ENCODE measurements at places on chromosomes 6 and 20. TPM values are rescaled to one million over a fixed set of nuclear protein-coding genes. Genes with fewer than 3 reads are reported as not detected.

Gene HRH3
- total RNA-seq, result not detected

Gene RCAN2
- 0.34 TPM for total RNA-seq

Gene SCAND1
- total RNA-seq, result 89.0 TPM

Gene OTOR
- not detected for total RNA-seq

Gene GNAS-AS1
- not detected for total RNA-seq

Gene MRAP2
- total RNA-seq, result 3.1 TPM

- peak; percentile 48 for DNase-seq
Observed at GRCh38 chr6:151482290-151482689, 11.5 kb upstream of the CCDC170 start.

GRCh38 chr6:115747719-115748118 lies 313.0 kb downstream of the FRK start:
- no peak for DNase-seq

GRCh38 chr6:5286780-5287179 lies 25.5 kb downstream of the FARS2 start:
- peak; percentile 14 for DNase-seq

DNA sequence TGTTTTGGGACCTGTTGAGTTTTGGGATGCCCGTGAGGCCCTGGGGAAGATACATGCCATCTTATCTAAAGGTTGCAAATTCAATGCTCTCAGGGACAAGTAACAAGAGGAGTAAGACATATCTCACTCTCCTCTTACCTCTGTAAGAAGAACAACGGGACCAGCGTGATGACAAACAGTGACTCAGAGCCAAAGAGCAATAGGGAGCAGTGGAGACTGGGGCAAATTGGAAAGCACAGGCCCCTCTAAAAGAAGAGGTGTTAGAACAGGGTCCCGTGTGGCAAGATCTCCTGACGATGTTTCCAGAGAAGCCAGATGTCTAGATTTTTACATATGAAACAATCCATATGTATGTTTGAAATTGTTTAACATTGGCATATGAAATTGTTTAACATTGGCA lies 11.6 kb downstream of the TP53RK start:
- DNase-seq, result no peak

DNA sequence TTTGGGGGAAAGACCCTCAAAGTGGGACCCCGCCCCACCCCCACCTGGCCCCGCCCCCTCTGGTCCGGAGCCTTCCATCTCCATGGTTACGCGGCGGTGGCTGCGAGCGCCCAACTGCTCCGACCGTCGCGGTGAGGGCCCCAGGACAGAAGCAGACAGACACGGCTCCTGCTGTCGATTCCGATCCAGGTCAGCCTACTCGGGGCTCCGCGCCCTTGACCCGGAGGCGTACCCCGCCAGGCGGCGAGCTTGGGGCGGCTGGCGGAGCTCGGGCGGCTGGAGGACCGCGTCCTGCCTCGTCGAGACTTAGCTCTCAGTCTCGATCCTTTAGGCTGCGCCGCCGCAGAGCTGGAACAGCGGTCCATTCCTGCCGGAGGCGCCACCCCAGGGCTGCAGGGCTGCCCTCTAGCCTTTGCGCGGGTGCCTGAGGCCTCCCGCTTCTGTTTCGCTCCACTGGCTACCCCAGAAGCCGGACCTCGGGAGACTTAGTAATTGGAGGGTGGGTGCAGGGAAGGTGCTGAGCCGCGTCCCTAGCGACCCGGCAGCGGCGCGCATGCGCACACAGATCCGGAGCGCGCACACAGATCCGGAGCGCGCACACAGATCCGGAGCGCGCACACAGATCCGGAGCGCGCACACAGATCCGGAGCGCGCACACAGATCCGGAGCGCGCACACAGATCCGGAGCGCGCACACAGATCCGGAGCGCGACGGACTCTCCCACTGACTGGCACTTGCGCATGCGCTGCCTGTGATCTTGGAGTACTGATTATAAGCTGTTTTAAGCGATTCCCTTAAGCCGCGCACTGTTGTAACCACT lies at the start of gene CFAP206:
Gene CFAP206 (plus strand): TSS at position 72 of the 820 bp plus-strand sequence. CDS start 1,868 bp downstream, outside the sequence.
- peak; percentile 89 for DNase-seq

DNA sequence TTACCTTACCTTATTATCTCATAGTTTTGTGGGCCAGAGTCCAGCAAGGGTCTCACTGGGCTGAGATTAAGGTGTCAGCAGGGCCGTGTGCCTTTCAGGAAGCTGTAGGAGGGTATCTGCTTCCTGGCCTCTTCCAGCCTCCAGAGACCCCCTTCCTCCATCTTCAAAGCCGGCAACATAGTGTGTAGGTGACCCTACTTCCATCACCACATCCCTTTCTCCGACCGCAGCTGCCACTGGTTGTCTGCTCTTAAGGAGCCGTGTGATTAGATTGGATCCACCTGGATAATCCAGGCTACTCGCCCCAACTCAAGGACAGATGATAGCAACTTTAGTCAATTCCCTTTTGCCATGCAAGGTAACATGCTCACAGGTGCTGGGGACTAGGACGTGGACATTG lies 91.2 kb downstream of the JPH2 start:
- no peak for DNase-seq

DNA sequence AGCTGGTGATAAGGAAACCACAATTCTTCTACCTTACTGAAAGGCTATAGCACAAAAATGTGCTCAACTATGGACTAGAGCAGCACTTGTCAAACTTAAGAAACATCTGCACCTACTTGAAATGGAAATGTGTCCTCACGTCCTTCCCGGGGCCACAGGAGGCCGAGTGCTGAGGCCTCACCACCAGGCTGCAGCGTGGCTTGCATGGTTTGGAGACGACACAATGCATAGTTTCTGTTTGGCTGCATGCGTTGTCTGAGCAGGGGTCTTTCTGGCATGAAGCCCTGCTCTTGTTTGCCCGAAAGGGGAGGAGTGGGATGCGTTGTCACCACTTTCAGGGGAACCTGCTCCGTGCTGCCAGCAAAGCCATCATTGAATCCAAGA lies 228.8 kb downstream of the TTLL2 start:
- no peak for DNase-seq

DNA sequence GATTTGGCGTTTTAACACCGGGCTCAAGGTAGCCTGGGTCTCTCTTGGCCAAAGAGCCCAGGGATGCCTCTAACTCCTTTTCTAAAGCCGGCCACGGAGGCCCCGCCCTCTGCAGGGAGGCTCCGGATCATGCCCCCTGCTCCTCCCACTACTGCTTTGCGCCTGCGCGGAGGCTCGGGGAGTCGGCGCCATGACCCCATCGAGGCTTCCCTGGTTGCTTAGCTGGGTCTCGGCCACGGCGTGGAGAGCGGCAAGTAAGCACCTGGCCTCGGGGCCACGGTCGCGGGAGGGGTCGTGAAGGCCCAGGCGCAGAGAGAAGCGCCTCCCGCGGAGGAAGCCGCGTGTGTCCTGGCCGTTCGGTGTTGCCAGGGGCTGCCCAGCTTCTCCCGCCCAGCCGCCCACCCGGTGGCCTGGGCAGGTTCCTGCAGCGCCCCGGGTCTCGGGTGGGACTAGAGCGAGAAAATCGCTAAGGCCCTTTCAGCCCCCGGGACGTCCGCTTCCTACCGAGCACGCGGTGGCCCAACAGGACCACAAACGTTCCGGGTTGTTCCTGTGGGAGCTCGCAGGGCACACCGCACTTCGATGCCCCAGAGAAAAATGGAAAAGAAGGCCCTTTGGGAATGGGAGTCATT lies at the start of gene SDHAF4:
Gene SDHAF4 (plus strand): TSS at position 180 of the 632 bp plus-strand sequence. CDS start 11 bp downstream, at position 191.
- peak; percentile 91 for DNase-seq

DNA sequence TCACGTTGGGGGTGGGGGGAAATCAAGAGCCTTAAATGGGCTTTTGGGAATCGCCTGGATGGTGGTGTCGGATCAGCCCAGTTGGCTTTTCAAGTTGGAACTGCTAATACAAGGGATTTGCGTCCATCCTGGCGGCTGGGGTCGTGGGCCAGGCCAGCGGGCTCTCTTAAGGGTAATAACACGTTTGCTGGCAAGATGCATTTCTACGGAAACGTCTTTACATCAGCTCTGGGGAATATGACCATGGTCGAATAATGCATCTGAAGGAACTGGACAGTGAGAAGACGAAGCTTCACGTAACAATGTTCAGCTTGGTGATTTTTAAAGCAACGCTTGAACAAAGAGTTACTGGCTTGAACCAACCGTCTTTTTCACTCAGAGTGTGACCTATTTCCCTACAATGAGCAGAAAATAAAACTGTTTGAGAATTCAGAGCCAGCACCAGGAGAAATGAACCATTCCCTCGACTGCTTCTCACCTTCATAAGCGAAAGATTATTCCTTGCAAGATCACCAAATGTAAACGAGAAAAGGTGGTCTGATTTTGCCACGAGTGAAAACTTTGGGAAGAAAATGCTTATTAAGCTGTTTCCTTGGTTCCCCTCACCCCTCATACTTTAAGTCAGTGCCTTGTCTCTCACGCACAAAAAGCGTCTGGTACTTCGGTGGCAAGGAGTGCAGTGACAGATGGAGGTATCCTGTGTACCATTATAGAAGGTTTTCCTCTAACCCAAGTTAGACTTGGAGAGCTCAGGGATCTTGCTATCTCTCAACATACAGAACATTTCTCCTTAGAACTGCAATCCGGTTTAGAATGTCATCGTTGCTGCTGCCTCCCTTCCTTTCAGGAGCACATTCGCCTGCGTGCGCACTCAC lies 1.4 kb upstream of the MARCKS start:
- peak; percentile 72 for DNase-seq

DNA sequence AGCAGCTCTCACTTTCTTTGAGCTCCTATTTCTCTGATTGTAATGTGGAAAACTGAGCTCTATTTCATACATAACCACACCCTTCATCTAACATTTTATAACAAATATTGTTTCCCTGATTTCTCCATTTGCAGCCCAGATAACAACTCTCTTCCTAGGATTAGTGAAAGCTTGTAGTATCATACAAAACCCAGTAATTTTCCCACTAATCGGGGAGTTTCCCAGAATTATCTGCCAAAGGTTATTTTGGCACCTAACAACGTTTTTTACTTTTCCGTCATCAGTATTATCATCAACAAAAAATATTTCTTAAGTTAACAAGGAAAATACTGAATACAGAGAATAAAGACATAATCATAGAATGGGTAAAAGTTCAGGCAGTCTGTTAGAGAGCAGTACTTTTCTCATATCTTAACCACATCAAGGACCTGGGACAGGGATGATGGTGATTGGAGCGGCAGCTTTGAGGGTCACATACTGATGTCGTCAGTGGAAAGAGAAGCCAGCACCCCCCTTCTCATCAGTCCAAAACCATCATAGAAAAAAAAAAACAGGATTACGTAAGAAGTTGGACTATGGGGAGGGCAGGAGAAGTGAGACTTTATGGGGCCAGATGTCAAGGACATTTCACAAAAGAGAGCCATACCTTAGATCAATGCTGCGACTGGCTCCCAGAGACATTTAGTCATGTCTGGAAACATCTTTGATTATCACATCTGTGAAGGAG lies 166.1 kb upstream of the TNFAIP3 start:
- DNase-seq, result no peak

- DNase-seq, result no peak
Observed at GRCh38 chr6:168285456-168285855, 34.1 kb downstream of the DACT2 start.

DNA sequence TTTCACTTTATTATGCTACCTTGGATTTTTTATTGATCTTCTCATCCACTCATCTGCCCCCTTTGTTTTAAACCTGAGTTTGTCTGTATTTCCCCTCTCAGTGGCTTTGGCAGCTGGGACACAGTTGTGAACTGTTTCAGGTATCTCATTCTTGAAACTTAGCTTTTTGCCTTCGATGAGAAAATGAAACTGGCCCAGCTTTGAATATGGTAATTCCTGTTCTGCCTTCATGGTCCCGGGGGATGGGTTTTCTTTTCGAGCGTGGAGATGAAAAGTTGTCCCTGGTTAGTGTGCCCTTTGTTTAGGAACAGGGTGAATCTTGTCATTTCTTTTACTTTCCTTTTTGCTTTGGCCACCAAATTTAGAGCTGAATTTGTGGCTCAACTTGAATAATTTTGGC lies 25.6 kb downstream of the DHX35 start:
- DNase-seq, result no peak

- no peak for DNase-seq
Observed at GRCh38 chr20:62678553-62678952, 30.1 kb upstream of the NTSR1 start.

GRCh38 chr20:54320148-54320607 lies 112.3 kb downstream of the PFDN4 start:
- DNase-seq, result no peak

- peak; percentile 71 for DNase-seq
Observed at GRCh38 chr6:35810971-35811698, 6.0 kb downstream of the LHFPL5 start.

- no peak for DNase-seq
Observed at GRCh38 chr6:161630674-161631073, 356.8 kb upstream of the AGPAT4 start.

DNA sequence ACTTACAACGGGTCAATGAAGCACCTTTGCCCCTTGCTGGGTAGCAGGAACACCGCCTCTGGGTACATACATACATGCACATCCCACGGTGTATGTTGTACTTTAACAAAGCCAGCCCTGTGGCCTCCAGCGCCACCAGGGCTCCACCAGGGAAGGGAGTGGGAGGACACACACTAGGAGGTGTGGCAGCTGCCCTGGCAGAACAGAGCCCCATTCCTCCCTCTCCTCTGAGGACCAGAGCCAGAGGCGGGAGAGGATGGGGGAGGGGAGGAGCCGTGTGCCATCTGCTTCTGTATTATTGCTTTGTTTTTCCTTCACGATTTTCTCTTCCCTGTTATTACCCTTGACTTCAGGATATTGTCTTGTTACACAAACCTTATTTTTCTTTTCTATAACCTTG lies 105.8 kb upstream of the TRAF3IP2 start:
- peak; percentile 43 for DNase-seq

- DNase-seq, result peak; percentile 46
Observed at GRCh38 chr6:16712255-16712930, 48.9 kb downstream of the ATXN1 start.

DNA sequence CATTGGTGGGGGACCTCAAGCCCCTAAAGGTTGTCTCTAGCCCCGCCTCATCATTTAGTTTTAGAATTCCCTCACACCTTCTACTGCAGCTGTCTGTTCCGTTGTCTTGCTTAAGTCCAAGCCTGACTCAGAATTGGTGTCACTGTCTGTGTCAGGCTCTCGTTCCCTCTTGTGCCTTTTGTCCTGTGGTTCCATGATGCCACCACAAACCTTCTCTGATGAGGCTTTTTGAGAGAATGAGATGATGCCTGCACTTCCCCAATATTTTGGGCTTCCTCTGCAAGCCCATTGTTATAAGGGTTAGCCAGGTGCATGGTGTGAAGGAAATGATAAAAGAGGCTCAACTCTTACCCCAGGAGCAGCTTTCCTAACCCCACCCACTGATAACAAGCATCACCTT lies 8.1 kb upstream of the AKIRIN2 start:
- no peak for DNase-seq

DNA sequence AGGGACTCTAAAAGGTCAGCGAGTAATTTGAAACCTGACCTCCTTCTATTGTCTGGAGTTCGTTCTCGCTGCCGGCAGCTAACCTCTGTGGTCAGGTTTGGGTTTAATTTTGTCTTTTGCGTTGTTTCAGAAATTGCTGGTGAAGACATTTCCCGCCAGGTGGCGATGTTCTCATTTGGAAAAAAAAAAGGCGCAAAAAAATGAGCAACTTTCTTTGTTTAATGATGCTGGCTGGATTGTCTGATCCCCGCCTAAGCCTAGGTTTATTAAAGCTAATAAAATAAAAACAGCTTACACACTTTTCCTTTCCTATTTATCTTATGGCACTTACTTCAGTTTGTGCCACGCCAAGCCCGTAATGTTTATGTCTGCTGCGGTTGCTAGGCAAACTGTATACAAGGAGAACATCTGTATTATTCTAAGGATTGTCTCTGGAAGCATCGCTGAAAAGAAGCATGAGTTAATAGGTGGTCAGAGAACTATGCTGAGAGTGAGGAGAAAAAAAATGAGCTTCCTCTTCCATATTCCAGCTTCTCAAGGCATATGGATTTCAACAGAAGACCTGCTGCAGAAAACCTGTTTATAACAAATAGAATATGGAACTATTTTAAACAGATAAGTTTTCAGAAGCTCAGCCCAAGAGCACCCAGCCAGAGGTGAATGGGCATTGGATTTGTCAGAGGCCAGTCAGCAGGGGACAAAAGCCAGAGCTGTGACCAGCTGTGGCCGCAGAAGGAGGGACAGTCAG lies 205.7 kb downstream of the DOK5 start:
- peak; percentile 59 for DNase-seq

Measured in dermis blood vessel endothelial cell (primary cell).